T-helper 2 cell treated with Interferon-gamma antibody and Interleukin-4, amounts not matched to agents 5 μg/mL and 100 μg/mL, for 36 hours (primary cell): ENCODE measurements at places on chromosomes 12 and 14.

DNA sequence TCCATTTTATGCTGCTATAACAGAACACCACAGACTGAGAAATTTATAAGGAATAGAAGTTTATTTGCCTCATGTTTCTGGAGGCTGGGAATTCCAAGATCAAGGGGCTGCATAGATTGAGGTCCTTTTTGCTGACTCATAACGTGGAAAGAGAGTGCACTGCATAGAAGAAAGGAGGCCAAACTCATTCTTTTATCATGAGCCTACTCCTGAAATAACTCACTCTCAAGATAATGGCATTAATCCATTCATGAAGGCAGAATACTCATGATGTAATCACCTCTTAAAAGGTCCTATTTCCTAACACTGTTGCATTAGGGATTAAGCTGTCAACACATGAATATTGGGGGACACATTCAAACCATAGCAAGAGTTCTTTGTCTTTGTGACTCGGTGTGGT, 60.0 kb upstream of the FBXO33 start:
- no peak for DNase-seq

- no peak for DNase-seq
Observed at GRCh38 chr12:124668602-124669001, 101.2 kb upstream of the NCOR2 start.

GRCh38 chr14:26304056-26304455, 293.8 kb downstream of the NOVA1 start:
- DNase-seq, result no peak

- no peak for DNase-seq
Observed at GRCh38 chr14:77100961-77101360, 2.9 kb downstream of the CIPC start.

GRCh38 chr12:43824207-43824775, 11.6 kb upstream of the TMEM117 start:
- DNase-seq, result no peak

DNA sequence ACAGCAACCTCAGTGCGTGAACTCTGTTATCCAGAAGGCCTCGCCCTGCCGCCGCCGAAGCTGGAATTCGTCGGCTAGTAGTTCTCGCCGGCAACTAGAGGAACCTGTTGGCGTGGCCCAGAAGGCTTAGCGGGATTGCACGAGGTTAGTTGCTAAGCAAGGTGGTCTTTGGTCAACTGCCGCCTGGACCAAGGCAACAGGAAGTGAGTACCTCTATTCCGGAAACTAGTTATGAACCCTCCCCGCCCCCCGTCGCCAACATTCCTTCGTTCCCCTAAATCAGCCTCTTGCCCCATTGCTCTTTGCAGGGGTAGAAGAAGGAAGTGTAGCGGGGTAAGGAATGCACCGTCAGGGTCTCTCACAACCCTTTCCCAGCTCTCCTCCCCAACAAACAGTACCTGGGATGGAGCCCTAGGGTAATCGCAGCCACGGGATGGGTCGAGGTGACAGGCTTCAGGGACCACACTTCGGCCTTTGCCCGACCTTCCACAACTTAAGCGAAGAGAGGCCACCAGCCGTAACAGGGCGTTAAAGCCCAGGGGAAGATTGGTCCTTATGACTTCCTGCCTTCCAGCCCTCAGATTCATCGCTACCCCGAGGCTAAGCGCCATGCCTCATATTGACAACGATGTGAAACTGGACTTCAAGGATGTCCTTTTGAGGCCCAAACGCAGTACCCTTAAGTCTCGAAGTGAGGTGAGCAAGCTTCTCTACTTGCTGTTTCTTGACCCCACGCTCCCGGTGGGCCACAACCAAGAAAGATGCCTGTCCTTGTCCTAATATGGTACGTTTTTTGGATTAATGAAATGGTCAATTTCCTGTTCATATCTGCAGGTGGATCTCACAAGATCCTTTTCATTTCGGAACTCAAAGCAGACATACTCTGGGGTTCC, at the start of gene GMPR2:
Gene GMPR2, plus strand, starts transcription at position 285 of the 893 bp plus-strand sequence. Its CDS starts 325 bp downstream, at position 610.
- DNase-seq, result no peak

- DNase-seq, result peak; percentile 21
Observed at GRCh38 chr12:131209082-131210070, 255.7 kb downstream of the ADGRD1 start.

DNA sequence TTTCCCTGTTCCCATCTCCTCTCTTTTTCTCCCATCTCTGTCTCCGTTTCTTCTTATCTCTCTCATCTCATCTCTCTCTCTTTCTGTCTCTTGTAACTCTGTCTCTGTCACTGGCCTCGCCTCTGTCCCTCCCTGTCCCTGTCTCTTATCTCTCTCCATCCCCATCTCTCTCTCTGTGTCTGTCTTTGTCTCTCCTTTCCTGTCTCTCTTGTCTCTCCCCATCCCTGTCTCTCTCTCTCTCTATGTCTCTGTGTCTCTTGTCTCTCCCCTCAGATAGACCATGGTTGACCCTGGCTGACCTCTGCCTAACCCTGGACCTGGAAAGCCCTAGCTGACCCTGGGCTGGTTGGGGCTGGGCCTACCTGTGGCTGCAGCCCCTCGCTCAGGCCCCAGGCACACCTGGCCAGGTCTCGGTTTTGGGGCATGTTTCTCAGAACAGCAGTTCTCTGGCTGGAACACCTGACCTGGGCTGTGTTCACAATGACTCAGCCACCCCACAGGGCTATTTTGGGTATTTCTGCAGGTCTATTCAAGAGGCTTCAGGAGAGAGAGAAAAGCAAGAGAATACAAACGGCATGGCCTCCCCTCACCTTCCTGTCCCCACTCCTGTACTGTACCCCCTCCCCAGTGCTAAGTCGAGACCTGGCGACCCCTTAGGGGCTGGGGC, 174.4 kb downstream of the TMEM121 start:
- no peak for DNase-seq

DNA sequence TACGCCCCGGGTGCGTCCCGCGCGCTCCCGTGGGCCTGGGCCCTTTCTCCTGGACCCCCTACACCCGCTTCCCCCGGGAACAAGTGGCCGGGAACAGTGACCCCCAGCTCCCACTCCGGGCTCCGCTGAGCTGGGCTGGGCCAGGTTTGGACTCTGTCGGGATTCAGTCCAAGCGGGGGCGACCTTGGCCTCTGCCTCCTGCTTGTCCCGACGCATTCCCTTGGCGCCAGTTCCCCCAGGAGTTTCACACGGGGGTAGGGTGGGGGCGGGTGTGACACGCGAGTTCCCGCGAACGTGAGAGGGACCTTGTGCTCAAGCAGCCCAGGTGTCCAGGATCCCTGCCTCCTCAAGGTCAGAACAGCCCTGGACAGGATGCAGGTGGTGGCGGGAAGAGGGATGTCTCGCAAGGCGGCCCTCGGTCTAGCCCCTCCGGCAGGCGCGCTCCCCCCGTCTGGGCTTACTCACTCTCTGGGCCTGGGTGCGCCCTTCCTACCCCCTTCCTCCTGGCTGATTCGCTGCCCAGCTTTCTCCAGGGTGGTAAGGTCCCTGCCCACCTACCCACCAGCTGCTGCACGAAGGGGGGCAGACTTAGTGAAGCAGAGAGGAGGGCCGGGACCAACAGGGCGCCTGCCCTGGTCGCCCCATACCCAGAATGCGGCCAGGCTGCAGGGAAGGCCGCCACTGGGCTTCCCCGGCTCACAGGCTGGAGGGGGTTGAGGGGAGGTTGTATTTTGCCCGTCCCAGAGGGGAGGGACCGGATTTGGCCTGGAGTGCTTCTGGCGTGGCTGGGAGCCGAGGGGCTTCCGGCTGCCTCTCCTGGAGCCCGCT, 862 bp downstream of the CRIP2 start:
- no peak for DNase-seq

- no peak for DNase-seq
Observed at GRCh38 chr12:52969828-52970569, 21.1 kb downstream of the KRT18 start.

DNA sequence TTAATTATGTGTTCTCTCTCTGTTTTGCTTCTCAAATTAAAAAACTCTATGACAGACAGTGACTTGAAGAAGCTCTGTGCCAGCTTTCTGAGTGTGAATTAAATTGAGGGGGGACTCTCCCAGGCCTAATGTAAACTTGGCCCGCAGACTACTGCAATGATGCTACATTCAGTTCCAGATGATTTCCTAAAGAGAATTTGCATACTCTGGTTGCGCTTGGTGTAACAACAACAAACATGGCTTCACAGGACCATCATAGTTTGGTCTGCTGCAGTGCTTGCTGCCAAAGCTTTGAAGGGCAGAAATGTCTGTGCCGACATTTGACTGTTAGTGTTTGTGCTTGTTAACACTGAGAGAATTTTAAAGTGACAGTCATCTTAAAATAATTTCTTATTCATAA, 25.0 kb downstream of the CFAP54 start:
- DNase-seq, result no peak

DNA sequence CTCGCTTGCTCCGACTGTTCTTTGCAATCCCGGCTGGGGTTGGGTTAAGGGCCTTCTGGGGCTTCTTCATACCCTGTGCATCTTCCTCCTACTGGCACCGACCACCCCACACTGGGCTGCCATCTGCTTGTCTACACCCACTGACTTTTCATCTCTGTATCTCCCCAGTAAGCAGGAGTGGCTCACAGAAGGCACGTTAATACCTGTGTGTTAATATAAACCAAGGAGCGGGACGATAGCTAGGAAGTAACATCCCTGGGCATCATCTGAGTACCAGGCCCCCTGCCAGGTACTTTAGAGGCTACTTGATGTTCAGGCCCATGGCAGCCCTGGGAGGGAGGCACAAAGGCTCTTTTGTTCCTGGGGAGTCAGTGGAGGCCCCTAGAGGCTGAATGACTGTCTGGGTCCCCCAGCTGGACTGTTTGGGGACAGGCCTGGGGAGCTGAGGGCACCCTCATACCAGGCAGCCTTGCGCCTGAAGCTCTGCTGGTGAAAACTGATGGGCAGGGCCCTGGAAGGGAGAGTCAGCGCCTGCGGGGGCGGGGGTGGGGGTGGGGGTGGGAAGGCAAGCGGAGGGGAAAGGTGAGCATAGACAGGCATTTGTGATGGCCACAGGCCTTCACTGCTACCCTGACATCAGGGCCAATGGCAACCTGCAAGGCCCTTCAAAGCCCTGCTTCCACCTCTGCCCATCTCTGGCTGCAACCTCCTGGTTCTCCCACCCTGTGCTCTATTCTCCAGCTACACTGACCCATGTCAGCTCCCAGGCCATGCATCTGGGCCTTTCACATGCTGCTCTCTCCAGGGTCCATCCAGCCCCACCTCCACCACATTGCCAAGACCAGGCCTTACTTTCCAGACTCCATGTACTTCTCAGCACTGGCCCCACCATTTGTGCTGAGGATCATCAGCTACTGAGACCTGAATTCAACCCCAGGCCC, 34.2 kb upstream of the DEGS2 start:
- DNase-seq, result no peak

- no peak for DNase-seq
Observed at GRCh38 chr14:70192915-70193314, 4.2 kb upstream of the SLC8A3 start.

GRCh38 chr14:58794993-58795762, 157.4 kb downstream of the DACT1 start:
- no peak for DNase-seq

GRCh38 chr14:99883866-99884650, 90.8 kb downstream of the EML1 start:
- DNase-seq, result no peak

- no peak for DNase-seq
Observed at GRCh38 chr12:25935355-25936144, 22.9 kb upstream of the RASSF8 start.

- no peak for DNase-seq
Observed at GRCh38 chr12:42568952-42569915, 20.3 kb downstream of the PRICKLE1 start.

- DNase-seq, result no peak
Observed at GRCh38 chr14:94042433-94043091, 16.4 kb downstream of the OTUB2 start.

DNA sequence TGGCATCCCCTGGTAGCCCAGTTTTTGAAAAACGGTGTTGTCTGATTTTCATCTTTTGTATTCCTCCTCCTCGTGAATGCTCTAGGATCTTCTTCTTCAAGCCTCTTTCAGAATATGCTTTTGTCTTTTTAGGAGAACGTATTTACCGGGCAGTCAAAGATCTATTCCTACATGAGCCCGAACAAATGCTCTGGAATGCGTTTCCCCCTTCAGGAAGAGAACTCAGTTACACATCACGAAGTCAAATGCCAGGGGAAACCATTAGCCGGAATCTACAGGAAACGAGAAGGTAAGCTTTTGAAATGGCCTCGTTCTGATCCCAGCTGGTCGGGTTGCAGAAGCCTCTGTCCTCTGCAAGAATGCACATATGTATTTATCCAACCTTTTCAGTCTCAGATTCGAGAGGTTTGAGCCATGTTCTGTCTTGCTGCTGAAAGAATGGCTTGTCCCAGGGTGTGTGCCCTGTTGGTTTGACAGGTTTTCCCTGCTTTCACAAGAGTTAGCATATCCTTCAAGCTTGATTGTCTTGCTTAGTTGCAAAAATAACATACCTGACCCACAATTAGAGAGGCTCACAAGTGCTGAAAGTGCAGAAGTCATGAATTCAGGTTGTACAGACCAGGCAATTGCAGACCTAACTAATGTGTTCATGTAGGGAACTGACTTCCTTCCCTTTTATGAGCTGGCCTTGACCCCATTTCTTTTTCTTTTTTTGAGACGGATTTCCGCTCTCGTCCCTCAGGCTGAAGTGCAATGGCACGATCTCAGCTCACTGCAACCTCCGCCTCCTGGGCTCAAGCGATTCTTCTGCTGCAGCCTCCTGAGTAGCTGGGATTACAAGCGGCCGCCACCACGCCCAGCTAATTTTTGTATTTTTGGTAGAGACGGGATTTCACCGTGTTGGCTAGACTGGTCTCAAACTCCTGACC, 6.8 kb downstream of the KMT5A start:
- no peak for DNase-seq

DNA sequence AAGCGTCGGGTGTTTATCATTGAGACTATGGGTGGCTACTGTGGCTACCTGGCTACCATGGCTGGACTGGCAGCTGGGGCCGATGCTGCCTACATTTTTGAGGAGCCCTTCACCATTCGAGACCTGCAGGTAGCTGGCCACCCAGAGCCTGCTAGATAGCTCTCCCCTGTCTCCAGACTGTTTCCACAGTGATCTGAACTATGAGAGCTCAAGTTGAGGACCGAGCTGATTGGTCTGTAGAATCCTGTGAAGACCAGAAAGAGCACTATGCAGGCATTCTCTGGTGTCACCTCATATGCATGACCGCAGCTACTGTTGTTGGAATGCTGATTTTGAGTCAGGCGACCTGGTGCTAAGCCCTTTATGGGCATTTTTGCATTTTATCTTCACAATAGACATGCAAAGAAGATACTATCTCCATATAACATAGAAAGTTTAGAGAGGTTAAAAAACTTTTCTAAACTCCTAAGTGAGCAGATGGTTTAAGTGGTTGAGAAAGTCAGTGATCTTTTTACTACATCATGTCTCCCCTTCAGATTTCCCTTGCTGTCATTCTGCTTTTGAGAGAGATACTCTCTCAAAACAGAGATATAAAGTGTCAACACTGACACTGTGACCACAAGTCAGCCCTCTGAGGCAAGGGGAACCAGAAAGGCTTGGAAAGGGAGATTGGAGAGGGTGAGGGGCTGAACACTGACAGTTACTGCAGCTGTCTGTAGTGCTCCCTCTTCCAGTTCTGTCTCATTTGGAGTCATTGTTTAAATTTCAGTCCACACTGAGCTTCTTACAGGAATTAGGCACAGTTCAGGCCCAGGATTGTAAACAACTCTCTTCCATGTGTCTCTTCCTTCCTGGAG, 14.3 kb downstream of the ASB8 start:
- DNase-seq, result no peak
